Endothelial cell of umbilical vein (primary cell): ENCODE measurements at places on chromosomes 3 and 15. TPM values are rescaled to one million over a fixed set of nuclear protein-coding genes. Genes with fewer than 3 reads are reported as not detected.

Gene C3orf52
- total RNA-seq, result 2.1 and 4.6 TPM in 2 replicates

Gene ILDR1
- total RNA-seq, result not detected in 2 replicates

Gene MYL3
- not detected in 2 replicates for total RNA-seq

Gene GOLGA8T
- total RNA-seq, result not detected in 2 replicates

Gene OR5K2
- total RNA-seq, result not detected in 2 replicates

Gene BNC1
- total RNA-seq, result 2.9 and 3.4 TPM in 2 replicates

Gene STRC
- 0.14 TPM in 1 of 2 replicates, not detected in the other for total RNA-seq

Gene CPEB1
- total RNA-seq, result not detected in 2 replicates

Gene SLC38A3
- total RNA-seq, result 0.60 and 0.65 TPM in 2 replicates

Gene PLSCR5
- not detected in 2 replicates for total RNA-seq
